ENCODE measurements at places on chromosomes 2 and 18.
A peak's percentile ranks its signal among the peaks of the same experiment; 100 is the strongest.

DNA sequence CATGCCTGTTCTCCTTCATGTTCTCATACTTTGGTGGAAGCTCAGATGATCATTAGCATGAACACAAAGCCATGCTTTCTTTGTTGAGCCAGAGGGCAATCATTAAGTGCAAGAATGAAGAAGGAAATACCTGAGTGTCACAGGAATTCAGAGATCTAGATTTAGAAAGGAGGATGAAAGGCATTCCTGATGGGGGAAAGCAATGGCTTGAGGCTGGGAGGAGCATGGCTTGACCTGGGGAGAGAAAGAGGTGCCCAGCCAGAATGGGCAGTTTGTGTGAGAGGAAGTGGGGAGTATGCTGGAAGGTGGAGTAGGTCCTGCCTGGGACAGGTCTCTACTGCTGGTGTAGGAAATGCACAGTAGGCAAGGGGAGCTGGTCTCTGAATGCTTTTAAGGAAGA is 35.1 kb downstream of the SLC4A3 start:
- no peak for DNase-seq

DNA sequence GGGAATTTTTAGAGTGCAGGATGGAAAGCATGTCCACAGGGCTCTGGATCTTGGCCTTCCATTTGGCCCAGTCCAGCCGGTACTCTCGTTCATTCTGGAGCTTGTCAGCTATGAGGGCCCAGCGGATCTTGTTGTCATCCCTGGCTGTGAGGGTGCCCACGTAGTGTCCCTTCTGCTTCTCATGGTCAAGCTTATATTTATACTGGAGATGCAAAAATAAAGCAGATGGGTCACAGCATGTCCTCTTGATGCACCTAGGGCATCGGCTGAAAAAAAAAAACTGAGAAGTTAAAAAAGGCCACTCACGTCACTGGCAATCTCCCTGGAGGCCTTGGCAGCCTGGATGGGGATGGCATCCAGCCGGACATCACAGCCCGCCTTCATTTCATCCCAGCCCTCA is 160.5 kb downstream of the RIF1 start:
- DNase-seq, result no peak

- DNase-seq, result peak; percentile 71
These were observed 165.2 kb downstream of the SUCLG1 start for GRCh38 chr2:84293791-84294380.

DNA sequence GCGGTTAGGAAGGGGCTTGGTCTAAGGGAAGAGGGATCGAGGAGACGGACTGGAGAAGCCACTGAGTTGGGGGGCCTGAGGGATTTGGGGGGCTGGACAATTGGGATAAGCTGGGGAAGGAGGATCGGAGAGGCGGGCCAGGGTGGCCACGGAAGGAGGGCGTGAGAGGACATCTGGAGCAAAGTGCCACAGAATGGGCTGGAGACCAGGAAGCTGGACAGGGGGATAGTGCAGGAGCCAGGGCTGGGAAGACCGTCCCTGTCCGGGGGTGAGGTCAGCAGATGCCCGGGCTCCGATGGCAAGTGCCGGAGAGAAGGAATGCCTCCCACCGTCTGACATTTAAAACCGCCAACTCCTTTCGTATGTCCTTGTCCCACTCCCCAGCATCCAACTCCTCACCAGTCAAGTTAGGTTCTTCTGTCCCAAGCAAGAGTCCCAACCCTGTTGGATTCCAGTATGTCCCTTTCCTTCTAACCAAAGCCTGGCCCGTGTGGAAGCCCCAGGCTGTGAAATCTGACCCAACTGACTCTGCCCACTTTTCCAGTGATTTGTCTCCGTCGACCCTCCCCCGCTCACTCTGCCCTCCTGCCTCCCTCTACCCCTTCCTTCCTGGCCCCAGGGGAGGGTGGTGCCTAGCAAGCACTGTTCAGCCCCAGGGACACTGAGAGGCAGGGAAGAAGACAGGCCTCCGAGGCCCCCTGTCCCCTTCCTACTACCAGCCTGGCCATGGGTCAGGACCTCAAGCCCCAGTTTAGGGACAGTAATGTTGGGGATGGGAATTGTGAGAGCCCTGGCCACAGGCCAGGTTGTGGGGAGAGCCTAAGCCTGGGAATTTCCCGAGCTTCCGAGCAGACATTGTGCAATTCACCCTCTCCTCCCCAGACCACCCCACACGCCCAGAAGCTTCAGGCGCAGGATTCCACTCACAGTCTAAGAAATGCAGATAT is 31.5 kb upstream of the TMBIM1 start:
- DNase-seq, result peak; percentile 83

GRCh38 chr2:64218137-64218802 is 74.0 kb upstream of the PELI1 start:
- DNase-seq, result no peak

DNA sequence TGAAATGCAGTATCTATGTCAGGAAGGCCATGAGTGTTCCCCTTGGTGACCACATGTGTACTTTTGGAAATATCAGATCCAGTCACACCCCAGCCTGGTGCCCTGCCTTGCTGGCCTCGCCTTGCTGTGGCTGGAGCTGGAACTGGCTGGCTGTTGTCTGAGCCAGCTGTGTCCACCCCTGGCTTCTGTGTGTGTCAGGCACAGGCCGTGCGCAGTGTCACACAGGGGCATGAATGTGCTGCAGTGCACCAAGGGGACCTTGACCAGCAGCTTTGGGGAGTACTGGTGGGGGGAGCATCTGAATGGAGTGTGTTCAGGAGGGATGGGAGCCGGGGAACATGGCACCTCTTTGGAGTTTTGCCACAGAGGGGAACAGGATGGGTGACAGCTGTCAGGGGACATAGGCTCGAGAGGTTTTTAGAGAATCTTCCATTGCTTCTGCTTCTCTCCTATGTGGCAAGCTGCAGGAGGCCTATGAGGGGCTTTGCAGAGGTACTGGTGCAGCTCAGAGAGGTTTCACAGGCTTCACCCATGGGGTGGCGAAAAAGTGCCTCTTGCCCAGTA is 44.7 kb upstream of the FAHD2A start:
- no peak for DNase-seq

DNA sequence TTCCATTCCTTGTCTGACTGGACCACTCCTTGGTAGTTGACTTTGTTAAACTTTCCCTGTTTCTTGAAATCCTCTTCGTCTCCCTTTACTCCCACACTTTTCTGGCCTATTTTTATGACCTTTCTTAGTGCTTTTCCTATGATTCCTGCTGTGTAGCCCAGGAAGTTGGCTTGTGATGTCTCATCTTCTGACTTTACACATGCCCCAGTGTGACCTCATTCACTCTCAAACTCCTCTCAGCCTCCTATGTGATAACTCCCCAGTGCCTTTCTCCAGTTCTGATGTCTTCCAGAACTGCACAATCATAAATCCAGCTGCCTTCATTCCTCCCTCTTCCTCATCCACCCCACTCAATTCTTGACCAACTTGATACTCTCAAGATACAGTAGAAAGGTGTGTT is 407.6 kb downstream of the TGIF1 start:
- peak; percentile 9 for DNase-seq

GRCh38 chr18:29157057-29157780 is 980.3 kb upstream of the CDH2 start:
- DNase-seq, result no peak

DNA sequence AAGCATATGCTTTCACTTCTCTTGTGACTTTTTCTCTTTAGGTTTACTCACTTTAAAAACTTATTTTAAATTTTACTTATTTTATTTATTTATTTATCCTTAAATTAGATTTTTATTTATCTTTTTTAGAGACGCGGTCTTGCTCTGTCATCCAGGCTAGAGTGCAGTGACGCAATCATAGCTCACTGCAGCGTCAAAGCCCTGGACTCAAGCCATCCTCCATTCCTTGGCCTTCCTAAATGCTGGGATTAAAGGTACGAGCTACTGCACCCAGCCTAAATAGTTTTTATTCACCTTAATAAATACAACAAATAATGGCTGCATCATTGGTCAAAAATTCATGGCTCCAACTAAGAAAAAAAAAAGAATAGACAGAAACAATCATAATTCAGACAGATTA is 415.7 kb upstream of the FIGN start:
- DNase-seq, result no peak

DNA sequence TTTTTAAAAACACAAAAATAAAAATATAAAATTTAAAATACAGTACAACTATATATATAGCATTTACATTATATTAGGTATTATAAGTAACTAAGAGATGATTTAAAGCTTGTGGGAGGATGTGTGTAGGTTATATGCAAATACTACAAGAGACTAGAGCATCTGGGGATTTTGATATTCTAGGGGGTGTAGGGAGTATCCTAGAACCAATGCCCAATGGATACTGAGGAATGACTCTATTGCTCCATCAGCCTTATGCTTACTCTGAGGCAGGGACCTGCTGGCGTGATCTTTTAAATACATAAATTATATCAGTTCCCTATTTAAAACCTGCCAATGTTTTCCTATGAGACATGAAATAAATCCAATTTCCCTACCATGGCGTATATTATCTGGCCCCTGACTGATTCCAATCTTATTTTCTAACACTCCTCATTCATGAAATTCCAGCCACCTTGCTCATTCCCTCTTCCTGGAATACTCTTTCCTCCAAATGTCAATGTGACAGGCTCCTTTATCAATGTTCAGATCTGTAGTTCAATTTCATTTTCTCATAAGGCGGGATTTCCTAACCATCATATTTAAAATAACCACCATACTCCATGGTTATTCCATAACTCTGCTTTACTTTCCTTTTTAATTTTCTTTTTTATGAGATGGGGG is 22.2 kb downstream of the SP3 start:
- DNase-seq, result no peak

- DNase-seq, result no peak
These were observed 81.6 kb downstream of the RTN4 start for GRCh38 chr2:54968561-54969218.

- no peak for DNase-seq
These were observed 147.2 kb downstream of the TRIB2 start for GRCh38 chr2:12863937-12864336.

DNA sequence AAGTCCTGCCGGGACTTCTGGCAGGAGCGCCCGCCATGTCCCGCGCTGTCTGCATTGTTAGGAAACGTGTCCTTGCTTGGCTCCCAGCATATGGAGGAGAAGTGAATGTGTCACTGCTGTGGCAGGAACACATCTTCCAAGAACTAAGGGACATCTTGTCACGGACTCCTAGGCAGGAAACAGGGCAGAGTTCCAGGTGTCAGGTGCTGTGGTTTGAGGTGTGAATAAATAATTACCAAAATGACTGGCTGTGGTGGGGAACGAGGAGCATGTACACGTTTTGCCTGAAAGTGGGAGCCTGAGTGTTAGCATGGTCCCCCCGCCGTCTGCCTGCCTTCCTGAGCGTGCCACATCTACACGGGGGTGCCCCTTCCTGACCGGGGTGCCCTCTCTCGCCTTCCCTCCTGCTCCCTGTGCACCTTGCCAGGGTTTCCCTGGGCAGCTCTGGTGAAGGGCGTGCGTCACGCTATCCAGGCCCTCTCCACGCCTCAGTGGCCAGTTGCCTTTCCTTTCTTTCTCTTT is 237.5 kb downstream of the LDLRAD4 start:
- DNase-seq, result no peak

- DNase-seq, result no peak
These were observed 57.3 kb downstream of the THNSL2 start for GRCh38 chr2:88227446-88227845.

- no peak for DNase-seq
These were observed 86.9 kb downstream of the ACVR1 start for GRCh38 chr2:157789256-157789655.

DNA sequence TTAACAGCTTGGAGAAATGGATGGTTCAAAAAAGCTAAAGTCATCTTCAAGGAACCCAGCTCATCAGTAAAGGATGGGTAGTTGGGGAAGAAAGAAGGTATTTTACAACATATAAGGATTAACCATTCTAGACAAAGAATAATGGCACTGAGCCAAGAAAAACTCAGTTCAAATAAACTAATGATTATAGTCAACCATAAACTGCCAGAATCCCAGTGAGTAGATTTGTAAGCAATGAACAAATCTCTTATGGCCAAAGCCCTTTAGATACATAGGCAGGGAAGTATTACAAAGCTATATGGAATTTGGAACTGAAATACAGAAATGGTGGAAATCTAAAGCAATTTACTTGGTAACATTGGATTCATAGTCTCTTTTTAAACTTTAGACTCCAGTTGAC is 92.4 kb upstream of the ZFP36L2 start:
- DNase-seq, result peak; percentile 36

Measured in hepatocyte (in vitro differentiated cells).